ENCODE measurements at places on chromosomes 12 and 14.

- DNase-seq, result no peak
These were observed 327.3 kb upstream of the TMTC1 start for GRCh38 chr12:30110958-30111586.

DNA sequence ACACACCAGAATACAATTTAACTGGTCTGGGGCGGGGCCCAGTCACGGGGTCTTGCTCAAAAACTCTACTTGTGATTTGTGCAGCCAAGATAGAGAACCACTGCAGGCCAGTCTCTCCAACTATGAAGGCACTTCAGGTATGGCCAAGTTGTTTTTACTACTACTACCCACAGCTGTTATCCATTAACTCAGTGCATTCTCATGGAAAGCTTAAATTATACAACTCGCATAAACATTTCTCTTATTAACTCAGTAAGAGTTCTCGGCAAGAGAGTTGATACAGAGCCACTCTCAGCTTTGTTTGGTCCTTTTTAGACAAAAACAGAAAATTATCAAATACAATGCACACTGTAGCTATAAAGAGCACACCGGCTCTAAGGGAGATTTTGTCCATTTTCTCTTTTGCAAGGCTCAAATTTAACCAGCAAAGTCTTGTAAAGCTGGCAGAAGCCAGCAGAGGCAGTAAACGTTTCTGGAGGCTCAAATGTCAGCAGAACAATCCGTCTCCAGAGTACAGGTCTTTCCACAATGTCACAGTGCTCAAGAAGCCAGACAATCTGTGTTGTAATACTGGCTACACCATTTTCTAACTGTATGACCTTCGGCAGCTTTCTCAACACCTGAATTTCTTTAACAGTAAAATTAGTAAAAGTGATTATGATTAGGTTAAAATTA lies 85.9 kb downstream of the PTGER2 start:
- no peak for DNase-seq

- no peak for DNase-seq
These were observed 4.8 kb downstream of the IFNG start for GRCh38 chr12:68154779-68155178.

DNA sequence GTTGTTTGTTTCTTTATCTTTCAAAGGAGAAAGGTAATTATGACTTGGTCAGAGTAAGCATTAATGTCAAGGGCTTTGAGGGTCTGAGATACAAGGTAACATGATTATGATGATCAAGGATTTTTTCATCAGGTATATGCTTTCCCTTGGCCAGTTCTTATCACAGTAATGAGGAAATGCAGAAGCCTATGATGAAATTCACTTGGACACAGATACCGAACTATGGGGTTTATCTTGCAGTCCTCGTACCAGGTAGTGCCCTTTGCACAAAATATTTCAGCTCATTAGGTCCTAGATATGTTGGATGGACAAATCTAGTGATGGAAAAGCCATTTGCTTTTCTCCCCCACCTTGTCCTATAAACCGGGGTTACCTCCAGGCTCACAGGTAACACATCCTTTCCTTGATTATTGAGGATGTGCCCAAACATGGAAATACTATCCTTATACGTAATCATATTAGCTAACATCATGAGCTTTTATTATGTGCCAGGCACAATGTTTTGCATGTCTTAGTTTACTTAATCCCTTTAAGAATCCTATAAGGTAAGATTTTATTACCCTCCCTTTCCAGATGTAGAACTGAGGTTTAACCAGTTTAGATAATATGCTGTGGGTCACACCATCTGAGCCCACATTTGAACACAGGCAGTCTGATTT lies 7.0 kb upstream of the RASSF3 start:
- no peak for DNase-seq

DNA sequence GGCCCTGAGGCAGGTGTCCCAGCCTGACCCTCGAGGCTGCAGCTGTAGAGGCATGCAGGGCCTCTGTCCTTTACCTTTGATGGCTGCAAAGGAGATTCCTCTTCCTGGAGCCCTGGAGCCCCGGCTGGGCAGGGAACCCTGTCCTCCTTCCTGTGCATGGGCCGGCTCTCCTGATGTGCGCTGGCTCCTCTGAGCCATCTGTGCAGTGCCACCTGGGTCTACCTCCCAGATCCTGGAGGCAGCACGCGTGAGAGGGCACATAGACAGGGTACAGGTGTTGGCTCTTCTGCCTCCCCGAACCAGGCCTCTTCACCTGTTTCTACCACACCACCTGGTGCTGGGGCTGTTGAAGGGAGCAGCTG lies 115.1 kb downstream of the BEGAIN start:
- no peak for DNase-seq

GRCh38 chr12:18753481-18754123 lies 15.7 kb downstream of the CAPZA3 start:
- DNase-seq, result no peak

- DNase-seq, result no peak
These were observed 219.9 kb downstream of the PPM1H start for GRCh38 chr12:62714774-62715721.

DNA sequence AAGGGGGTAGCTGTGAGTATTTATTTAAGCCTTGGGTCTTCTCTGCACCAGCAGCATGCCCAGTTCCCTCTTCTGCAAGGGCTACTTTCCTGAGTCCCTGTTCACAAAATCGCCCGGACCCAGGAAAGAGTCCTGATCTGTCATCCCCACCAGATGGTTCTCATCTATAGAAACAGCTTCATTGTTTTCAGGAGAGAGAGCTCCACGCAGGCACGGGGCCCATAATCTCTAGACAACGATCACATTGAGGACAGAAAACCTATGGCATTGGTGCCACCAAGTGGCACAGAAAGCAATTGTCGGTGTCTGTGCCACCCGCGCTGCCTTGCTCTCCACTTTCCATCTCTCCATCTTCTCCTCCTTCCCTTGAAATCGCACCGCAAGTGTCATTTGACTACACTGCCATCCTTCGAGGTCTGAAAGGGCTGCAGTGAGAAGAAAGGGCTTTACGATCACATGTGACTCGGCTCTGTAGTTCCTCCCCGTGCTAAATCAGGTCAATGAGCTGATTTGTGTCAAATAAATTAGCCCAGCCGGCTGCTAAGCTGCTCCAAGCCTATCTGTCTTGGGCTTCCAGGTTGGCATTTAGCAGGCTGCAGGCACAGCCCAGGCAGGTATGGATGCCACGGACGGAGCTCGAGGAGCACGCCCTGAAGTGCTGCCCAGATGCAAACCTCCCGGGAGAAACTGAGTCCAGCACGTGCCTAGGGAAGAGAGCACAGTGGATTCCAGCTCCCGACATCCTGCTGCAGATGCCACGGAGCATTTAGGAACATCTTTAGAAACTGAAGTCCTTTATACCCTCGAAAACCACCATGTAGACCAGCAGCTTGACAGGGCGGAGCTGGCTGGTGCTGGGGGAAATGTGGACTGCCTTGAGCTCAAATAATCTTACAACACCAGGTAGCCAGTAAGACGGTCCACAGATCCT lies 28.8 kb downstream of the SPRING1 start:
- DNase-seq, result peak; percentile 59

DNA sequence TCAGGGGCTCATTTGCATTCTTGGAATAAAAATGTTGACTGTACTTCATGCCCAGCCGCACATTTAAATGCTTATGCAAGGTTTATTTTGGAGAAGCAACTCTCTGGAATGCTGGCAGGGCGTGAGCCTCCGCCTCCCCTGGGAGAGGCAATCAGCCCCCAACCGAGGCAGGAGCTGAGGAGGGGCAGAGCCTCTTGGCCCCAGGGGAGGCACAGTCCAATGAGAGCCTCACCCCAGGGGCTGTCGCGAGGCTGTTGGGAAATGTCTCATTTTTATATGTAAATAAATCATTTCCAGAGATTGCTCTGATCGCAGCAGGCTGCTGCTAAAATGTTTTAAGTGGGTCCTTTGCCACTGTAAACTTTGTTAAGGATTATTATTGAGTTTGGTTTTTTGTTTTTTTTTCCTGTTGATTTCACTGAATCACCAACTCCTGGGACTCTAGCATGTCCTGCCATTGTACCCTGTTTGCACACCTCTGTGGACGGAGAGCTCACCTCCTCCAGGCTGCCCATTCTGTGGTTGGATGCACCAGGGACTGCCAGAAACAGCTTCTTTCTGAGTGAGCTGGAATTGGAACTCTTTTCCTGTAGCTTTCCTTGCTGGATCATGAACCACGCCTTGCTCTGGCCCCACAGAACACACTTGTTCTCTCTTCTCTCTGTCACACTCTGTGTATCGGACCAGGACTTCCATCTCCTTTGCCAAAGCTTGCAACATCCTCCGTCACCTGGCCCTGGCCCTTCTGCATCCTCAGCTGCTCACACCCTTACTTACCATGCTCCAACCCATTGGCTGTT lies 46.9 kb upstream of the FAM181A start:
- no peak for DNase-seq

- DNase-seq, result no peak
These were observed 58.4 kb downstream of the LLPH start for GRCh38 chr12:66072135-66072534.

DNA sequence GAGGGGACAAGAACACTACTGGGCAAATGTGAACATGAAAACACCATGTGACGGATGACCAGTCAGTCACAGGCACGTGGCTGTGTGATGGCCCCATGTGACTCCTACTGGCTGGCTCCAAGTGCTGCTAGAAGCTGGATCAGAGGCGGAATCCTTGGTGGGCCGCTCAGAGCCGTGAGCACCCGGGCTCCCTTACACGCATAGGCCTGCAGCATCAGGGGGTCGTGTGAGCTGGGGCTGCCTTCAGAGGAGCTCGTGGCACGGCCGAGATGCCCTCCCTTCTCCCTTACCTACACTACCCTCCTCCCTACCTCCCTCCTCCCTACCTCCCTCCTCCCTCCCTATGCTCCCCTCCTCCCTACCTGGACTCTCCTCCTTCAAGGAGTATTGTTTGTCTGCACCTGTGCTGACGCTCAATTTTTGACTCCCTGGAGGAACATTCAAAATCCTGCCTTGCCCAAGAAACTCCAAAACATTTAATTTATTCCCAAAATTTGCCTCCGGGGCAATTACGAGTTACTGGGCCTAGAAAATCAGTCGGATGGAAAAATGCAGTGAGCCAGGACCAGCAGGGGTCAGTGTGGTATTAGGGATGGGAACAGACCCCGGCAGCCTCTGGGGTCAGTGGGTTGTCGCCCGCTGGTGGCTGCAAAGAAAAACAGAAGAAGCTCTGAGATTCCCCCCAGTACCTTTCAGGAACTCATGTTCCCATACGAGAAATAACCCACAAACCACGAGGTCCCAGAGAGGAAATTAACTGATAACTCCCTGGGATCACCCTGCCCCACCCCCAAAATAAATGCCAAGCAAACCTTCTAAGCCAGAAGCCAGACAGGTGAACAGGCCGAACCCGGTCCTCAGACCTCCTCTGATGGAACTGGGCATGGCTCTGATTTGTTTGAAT lies 61.3 kb downstream of the C14orf132 start:
- peak; percentile 78 for DNase-seq

- no peak for DNase-seq
These were observed 45.8 kb downstream of the NINJ2 start for GRCh38 chr12:617304-617915.

DNA sequence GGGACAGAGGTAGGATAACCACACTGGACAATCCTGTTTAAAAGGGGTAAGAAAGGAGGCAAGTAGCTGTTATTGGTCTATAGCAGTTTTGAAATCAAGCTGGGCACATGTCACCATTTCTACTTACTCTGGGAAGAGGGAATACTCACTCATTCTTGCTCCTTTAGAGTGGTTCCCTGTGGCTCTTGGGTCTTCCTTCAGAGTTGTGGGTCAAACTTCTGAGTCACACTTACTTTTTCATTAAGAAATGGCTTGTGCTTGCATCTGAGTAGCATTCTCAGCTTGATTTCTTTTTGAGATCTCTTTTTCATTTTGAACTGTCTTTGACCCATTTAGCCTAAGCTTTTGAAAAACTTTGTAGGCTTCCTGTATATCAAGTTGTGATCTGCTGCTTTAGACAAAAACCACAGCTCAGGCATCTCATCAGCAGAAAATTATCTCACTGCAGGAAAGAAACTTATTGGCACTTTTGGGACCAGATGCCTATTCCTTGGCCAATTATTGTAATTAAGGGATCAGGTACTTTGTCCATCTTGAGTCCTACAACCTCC lies 122.2 kb downstream of the AEBP2 start:
- no peak for DNase-seq

GRCh38 chr12:42608196-42608825 lies 18.8 kb upstream of the PRICKLE1 start:
- no peak for DNase-seq

DNA sequence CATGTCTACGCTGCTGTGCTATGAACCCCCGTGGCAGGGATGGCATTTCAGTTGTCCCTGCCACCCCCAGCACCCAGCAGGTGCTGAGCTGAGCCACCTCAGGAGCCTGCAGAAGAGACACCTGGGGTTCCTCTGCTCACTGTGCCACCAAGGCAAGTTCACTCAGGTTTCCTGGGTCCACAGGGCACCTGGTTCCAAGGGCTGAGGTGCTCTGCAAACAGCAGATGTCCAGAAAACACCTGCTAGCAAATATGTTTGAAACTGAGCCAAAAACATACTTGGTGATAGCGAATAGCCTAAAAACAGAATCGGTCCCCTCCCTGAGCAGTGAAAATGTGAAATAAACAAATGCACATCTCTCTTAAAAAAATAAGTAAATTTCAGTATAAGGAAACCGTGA lies 35.6 kb upstream of the GPR68 start:
- no peak for DNase-seq

DNA sequence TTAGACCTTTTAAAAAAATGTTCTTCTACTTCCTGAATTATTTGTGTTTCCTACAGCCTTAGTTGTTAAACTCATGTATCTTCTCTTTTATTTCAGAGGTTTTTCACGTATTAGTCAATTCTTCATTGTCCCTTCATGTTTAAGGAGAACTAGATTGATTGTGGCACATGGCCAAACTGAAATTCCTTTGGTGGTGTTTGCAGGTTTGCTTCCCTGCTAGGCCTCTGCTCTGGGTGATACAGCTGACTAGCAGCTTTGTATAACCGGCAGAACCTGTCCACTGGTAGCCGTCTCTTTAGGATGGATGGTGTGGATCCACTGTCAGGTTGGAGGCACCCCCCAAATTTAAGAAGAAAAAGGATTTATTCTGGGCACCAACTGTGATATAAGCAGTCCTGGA lies 262.1 kb downstream of the FBXL14 start:
- no peak for DNase-seq

GRCh38 chr12:38538319-38538718 lies 221.7 kb downstream of the ALG10B start:
- no peak for DNase-seq

- DNase-seq, result no peak
These were observed 13.4 kb upstream of the NXPH4 start for GRCh38 chr12:57203201-57203600.

GRCh38 chr12:79635676-79636075 lies 55.1 kb downstream of the PAWR start:
- no peak for DNase-seq

GRCh38 chr12:65935906-65936901 lies 111.9 kb downstream of the HMGA2 start:
- DNase-seq, result no peak
